ENCODE measurements at places on chromosomes 6 and 20. TPM values are rescaled to one million over a fixed set of nuclear protein-coding genes. Genes with fewer than 3 reads are reported as not detected.

- DNase-seq = no peak
Measured at GRCh38 chr20:38065764-38066375, 32.3 kb downstream of the RPRD1B start.

DNA sequence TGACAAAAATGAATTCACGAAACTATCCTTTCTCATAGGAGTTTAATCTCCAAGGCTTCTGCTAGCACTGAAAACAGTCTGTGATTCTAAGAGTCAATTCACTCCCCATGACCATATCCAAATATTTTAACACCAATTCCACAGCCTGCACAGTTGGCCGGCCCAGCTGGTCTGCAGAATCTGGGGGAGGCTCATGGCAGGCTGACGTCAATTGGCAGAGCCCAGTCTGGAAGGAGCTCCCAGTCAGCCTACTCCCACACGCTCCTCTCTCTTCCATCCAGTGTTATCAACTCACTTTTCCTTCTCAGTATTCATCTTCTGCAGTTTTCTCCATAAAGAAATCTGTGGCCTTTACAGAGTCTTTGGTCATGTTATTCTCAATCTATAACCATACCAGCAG, 111.0 kb downstream of the TBXT start:
- no peak for DNase-seq

The MUC22 gene
- total RNA-seq = not detected

- DNase-seq = no peak
Measured at GRCh38 chr6:137724495-137725211, 142.4 kb upstream of the TNFAIP3 start.

DNA sequence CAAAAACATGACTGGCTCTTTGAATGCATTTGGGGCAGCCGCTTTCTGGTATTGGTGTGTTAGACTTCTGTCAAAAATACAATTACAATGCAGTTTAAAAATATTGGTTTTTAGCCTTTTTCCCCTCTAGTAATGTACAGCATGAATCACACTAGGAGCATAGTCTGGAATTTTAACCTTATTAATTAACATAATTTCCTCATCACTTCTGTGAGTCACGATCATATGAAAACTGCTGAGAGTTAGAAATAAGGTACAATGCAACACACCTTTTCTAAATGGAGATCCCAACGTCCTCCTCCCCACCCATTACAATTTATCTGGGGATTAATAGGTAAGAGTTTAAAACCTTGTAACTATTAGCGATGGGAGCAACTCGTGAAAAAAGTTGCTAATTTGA, 297.1 kb upstream of the RIMS1 start:
- DNase-seq = no peak

The TGM3 gene
- total RNA-seq = not detected

- DNase-seq = no peak
Measured at GRCh38 chr6:161462148-161462547, 188.3 kb upstream of the AGPAT4 start.

The KCNG1 gene
- total RNA-seq = 22.4 TPM

The SLC35A1 gene
- 35.3 TPM for total RNA-seq

DNA sequence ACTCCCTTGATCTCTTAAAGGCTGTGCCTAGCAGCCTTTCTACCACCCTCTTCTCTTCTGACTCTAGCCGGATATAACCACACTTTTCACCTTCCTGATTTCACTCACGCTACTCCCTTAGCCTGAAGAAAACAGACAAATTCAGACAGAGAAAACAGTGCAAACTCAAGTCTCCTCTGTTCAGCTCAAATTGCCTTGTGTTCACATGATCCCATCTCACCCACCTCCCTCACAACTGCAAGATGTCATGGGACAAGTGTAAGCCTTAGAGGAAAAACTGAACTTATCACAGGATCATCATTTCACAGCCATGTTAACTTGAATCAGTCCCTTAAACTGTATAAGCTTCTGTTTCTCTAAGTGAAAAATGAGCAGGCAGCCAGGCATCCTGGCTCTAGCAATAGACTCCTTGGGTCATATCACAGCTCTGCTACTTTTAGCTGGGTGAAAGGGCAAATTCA, 66.5 kb upstream of the TENT5A start:
- DNase-seq = no peak

GRCh38 chr6:71433441-71433840, 144.8 kb downstream of the OGFRL1 start:
- no peak for DNase-seq

GRCh38 chr20:17618673-17619013, 48.8 kb downstream of the DSTN start:
- DNase-seq = no peak

The LRFN2 gene
- total RNA-seq = 0.34 TPM

The DEFB124 gene
- 3.3 TPM for total RNA-seq

GRCh38 chr6:36358226-36358915, 21.7 kb upstream of the BNIP5 start:
- no peak for DNase-seq

GRCh38 chr20:57079031-57080005, 187.1 kb downstream of the BMP7 start:
- DNase-seq = no peak

GRCh38 chr6:34926655-34927054, 37.6 kb downstream of the ANKS1A start:
- no peak for DNase-seq

- DNase-seq = no peak
Measured at GRCh38 chr6:31009731-31010130, 543 bp upstream of the MUC22 start.

DNA sequence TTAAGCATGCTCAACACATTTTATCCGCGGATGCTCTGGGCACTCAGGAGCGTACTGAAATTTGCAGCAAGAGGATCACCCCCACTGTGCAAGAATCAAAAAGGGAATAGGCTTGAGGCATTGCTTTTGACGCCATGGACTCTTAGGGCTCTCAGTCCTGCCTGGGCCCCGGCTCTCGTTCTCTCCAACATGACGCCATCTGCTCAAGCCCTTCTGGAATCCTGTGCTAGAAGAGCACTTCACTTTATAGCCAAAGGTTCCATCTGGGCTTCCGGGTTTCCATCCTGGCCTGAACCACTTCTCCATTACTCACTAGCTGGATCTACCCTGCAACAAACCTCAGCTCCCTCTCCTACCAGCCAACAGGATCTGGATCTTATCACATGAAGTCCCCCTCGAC, 105.3 kb downstream of the FOXF2 start:
- no peak for DNase-seq

The BTBD3 gene
- 42.5 TPM for total RNA-seq

GRCh38 chr6:83574783-83575182, 62.4 kb downstream of the PRSS35 start:
- no peak for DNase-seq

Data from ureter (tissue), 1 donor.